ENCODE measurements at places on chromosomes 7 and 10.

DNA sequence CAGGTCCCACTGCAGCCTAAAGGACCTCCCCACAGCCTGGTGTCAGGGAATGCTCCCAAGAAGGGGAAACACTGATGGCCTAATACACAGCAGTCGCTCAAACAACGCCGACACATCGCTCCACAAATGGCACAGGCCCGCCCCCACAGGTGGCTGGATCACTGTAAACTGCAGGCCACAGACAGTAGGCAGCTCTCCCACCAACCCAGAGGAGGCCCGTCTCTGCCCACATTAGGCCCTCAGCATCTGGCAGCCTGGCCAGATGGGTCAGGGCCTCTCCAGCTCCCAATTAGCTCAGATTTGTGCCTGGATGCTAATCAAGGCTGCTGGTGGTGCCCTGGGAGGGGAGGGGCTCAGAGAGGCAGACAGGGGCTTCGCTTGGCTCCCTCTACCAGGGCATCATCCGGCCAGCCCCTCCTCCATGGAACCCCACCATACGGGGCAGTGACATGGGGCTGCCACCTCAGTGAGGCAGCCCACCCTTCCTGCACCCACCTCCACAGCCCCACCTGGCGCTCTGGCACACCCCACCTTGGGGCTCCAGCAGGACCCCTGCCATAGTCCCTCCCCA, 42.7 kb downstream of the CAMK2B start:
- peak; percentile 39 for DNase-seq

- DNase-seq: no peak
Observed at GRCh38 chr10:81873932-81874816, 820 bp upstream of the NRG3 start.

DNA sequence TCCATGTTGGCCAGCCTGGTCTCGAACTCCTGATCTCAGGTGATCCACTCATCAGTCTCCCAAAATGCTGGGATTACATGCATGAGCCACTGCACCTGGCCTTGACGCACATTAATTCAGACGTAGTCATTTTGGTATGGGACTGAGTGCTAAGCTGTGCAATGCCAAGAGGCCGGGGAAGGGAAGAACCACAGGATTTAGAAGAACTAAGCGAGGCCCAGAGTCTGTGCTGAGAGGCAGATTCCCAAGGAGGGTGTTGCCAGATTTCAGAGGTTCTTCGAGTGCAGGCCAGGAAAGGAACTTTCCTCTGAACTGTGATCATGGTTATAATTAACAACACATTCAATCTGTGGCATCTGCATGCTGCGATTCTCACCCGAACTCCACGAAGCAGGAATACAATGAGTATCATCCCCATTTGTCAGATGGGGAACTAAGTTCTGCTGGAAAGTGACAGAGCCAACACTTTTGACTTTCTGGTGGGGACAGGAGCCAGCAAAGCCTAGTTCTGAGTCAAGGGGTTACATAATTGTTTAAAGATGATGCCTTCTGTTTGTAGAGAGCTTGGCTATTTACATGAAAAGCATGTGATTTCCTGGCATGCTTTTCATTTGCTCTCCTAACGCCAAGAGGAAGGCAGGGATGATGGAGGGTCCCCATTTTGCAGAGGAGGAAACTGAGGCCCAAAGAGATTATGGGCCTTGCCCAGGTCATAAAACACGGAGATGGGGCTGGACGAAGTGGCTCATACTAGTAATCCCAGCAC, 6.2 kb upstream of the ZAN start:
- DNase-seq: no peak

- no peak for DNase-seq
Observed at GRCh38 chr7:83697804-83698530, 49.0 kb upstream of the SEMA3E start.

GRCh38 chr7:51308696-51309095, 7.9 kb downstream of the COBL start:
- DNase-seq: no peak

GRCh38 chr10:6145166-6145987, 56.5 kb downstream of the RBM17 start:
- DNase-seq: no peak

- no peak for DNase-seq
Observed at GRCh38 chr7:137760111-137760510, 86.7 kb downstream of the DGKI start.

- DNase-seq: no peak
Observed at GRCh38 chr7:39043531-39043930, 65.8 kb downstream of the POU6F2 start.

GRCh38 chr10:117107238-117107637, 30.8 kb downstream of the VAX1 start:
- no peak for DNase-seq

DNA sequence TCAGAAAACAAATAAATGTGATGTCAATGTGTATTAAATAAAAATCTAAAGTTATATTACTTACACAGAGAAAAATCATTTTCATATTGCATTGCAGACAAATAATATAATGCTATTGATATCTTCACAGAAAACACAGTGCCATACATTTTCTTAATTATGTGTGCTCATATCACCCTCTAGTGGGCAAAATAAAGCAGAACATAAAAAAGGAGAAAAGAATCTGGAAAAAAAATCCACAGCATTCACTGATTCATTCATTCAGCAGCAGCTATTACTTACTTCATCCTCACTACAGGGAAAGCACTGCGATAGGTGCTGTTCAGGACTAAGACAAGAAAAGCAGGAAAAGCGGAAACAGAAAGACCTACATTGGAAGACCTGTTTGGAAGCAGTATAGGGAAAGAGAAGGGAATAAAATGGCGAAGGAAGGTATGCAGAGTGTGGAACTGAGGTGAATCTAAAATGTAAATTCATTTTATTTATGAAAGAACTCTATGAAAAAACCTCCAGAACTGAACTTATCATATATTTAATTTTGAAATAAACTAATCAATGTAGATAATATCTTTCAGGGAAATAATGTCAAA, 73.2 kb downstream of the POT1 start:
- DNase-seq: no peak

- DNase-seq: no peak
Observed at GRCh38 chr10:53839440-53840039, 961.5 kb downstream of the PCDH15 start.

Measured in SJSA1 (cell line).